ENCODE measurements at places on chromosomes 5 and 9.

- H3K4me3 ChIP-seq: no peak overlapping the region
- DNase-seq: no peak
- no peak overlapping the region for H3K27ac ChIP-seq
These were observed 15.7 kb upstream of the SLC36A1 start for GRCh38 chr5:151431666-151432065.

DNA sequence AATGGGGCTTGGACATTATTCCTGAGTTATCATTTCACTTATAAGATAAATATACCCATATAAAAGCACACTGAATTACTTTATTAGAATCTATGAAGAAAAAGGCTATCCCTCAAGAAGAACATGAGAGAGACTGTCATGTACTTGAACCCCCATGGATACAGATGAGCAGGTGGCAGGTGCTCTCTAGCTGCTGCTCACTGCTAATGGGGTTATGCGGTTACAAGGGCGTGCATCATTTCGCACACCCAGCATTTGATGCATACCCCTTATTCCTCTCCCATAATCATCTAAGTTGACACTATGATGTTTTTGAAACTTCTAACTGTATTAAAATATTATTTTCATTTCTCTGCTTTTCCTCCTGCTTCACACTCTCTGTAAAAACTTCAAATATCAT lies 16.4 kb downstream of the ITK start:
- H3K27ac ChIP-seq: no peak overlapping the region
- H3K4me1 ChIP-seq: no peaks in the 10 kb centered on the region
- DNase-seq: no peak
- H3K27me3 ChIP-seq: no peaks in the 10 kb centered on the region
- H3K4me3 ChIP-seq: no peak overlapping the region
- no peaks in the 10 kb centered on the region for H3K36me3 ChIP-seq

DNA sequence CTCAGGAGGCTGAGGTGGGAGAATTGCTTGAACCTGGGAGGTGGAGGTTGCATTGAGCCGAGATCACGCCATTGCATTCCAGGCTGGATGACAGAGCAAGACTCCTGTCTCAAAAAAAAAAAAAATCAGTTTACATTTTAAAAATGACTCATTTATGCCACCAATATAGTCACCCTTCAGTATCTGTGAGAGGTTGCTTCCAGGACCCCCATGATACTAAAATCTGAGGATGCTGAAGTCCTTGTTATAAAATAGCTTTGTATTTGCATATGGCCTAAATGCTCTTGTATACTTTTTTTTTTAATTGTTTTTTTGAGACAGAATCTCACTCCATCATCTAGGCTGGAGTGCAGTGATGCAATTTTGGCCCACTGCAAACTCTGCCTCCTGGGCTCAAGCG lies 5.8 kb downstream of the OCLN start:
- no peaks in the 10 kb centered on the region for H3K4me1 ChIP-seq
- no peak overlapping the region for H3K4me3 ChIP-seq
- no peaks in the 10 kb centered on the region for H3K36me3 ChIP-seq

DNA sequence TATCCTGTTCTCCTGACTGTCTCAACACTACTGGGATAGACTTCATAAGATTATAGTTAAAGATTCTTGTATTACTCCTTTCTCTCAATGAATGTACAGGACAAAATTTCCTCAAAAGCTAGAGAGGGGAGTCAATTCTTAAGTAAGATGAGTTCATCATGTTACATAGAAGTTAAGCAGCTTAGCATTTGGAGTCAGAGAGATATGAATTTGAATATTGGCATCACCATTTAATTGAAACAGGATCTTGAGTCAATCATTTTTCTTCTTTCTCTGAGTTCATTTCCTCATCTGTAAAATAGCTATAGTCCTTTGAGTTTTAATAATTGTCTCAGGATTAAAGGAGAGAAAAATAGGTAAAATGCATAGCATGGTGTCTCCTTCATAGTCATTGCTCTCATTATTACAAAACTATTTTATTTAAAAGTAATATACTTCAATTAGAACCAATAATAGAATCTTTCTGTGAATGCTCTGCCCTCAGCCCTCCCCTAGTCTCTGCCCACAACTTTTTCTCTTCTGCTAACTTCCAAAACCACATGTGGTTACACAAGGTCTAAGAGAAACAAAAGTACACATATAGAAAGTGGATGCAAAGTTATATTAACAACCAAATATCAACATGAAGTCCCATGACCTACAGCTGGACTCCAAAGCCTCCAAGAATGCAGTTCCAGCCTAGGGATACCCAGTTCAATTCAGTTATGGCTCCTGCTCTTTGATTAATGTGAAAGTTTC lies 265.6 kb downstream of the TLE1 start:
- no peak for DNase-seq
- no peaks in the 10 kb centered on the region for H3K27me3 ChIP-seq
- no peaks in the 10 kb centered on the region for H3K4me1 ChIP-seq
- H3K27ac ChIP-seq: no peak overlapping the region

DNA sequence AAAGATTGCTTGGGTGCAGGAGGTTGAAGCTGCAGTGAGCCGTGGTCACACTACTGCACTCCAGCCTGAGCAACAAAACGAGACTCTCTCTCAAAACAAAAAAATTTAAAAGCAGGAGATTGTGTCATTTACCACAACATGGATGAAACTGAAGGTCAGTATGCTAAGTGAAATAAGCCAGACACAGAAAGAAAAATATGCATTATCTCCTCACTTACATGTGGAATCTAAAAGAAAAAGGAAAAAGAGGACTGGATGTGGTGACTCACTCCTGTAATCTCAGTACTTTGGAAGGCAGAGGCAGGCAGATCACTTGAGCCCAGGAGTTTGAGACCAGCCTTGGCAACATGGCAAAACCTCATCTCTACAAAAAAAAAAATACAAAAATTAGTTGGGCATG lies 146.8 kb upstream of the DAPK1 start:
- H3K27me3 ChIP-seq: no peaks in the 10 kb centered on the region

GRCh38 chr5:129384736-129385135 lies 75.4 kb upstream of the ADAMTS19 start:
- H3K4me1 ChIP-seq: no peaks in the 10 kb centered on the region
- no peaks in the 10 kb centered on the region for H3K36me3 ChIP-seq
- H3K27me3 ChIP-seq: no peaks in the 10 kb centered on the region
- no peak for DNase-seq

GRCh38 chr5:63563008-63563917 lies 399.0 kb downstream of the HTR1A start:
- no peak overlapping the region for H3K4me3 ChIP-seq
- H3K27me3 ChIP-seq: no peaks in the 10 kb centered on the region
- no peaks in the 10 kb centered on the region for H3K36me3 ChIP-seq
- peak; percentile 12 for DNase-seq
- H3K4me1 ChIP-seq: no peaks in the 10 kb centered on the region
- no peak overlapping the region for H3K27ac ChIP-seq

DNA sequence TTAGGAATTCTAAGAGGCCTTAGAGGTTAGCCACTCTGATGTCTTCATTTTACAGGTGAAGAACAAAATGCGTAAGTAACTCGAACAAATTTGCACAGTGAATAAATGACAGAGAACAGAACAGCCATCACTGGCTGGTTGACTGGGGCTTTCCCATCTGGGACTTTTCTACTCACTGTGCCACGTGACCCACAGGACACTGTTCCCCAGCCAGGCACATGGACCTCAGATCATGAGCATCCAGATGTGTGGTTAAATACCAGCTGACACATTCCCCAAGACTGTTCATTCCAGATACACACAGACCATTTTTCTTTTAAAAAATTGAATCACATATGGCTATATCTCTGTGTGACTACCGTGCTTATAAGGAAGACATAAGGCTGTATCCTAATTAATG lies 25.8 kb upstream of the MED10 start:
- no peak overlapping the region for H3K4me3 ChIP-seq
- no peaks in the 10 kb centered on the region for H3K27me3 ChIP-seq
- no peak overlapping the region for H3K27ac ChIP-seq
- no peaks in the 10 kb centered on the region for H3K4me1 ChIP-seq

DNA sequence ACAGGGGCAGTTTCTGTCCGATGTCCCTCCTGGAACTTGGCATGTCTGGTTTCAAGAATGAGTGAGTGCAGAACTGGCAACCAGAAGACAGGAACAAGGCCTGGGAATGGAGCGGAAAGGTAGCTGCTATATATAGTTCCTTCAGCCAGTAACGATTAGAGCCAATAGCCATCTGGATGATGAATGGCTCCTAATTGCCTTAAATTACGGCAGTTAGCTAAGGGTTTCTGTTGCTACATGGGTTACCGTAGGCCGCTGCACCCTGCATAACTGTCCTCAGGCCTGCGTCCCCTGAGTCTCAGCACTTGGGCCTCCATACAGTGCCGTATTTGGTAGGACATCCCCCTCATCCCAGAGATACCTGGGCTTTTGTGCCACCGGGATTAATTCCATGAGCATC lies 29.4 kb downstream of the WWC1 start:
- no peak overlapping the region for H3K4me3 ChIP-seq
- peaks cover 31% of the 10 kb centered on the region for H3K4me1 ChIP-seq
- H3K27me3 ChIP-seq: no peaks in the 10 kb centered on the region
- no peak overlapping the region for H3K27ac ChIP-seq
- no peak for DNase-seq

- H3K4me1 ChIP-seq: no peaks in the 10 kb centered on the region
- H3K4me3 ChIP-seq: no peak overlapping the region
- H3K36me3 ChIP-seq: no peaks in the 10 kb centered on the region
- no peak overlapping the region for H3K27ac ChIP-seq
- H3K27me3 ChIP-seq: no peaks in the 10 kb centered on the region
These were observed 30.9 kb upstream of the CDK20 start for GRCh38 chr9:88005240-88005639.

DNA sequence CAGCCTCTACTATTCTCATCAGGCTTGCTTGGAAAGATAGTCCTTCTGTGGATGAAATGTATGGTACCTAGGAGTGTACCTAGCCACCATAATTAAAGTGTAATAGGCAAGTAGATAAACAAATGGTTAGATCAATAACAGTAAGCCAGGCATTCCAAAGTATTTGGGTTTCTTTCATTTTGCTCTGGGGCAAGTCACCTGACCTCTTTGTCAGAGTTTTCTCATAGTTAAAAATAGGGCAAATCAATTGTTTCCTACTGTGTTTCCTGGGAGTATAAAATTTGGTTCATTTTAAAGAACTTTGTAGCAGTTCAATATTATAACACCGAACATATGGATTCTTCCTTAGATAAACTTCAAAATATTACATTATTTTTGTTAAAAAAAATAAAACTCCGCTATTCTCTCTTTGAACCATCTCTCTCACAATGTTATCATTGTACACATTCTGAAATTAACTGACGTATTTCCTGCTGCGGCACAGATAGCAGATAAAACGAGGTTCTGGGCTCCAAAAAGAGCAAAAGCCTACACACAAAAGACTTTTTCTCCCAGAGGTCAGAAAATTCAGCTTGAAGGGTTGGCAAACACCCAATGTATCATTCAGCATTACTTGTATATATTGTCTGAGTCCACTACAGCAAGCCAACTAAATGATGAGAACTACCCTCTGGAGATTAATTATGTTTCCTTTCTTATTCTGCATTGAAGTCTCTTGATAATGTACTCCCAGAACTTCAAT lies 267.9 kb downstream of the COX7C start:
- H3K4me1 ChIP-seq: no peaks in the 10 kb centered on the region
- H3K36me3 ChIP-seq: no peaks in the 10 kb centered on the region
- H3K4me3 ChIP-seq: no peak overlapping the region
- no peak overlapping the region for H3K27ac ChIP-seq
- no peak for DNase-seq
- H3K27me3 ChIP-seq: no peaks in the 10 kb centered on the region

- no peak for DNase-seq
- H3K4me1 ChIP-seq: no peaks in the 10 kb centered on the region
- H3K27ac ChIP-seq: peak overlapping the region; percentile 79
- no peak overlapping the region for H3K4me3 ChIP-seq
These were observed 18.7 kb downstream of the ERGIC1 start for GRCh38 chr5:172852490-172853354.

- no peak overlapping the region for H3K27ac ChIP-seq
- DNase-seq: no peak
- no peaks in the 10 kb centered on the region for H3K27me3 ChIP-seq
- H3K4me1 ChIP-seq: no peaks in the 10 kb centered on the region
These were observed 1181.0 kb upstream of the DMAC1 start for GRCh38 chr9:8980496-8981013.

- DNase-seq: no peak
- no peak overlapping the region for H3K27ac ChIP-seq
- H3K27me3 ChIP-seq: no peaks in the 10 kb centered on the region
- no peaks in the 10 kb centered on the region for H3K4me1 ChIP-seq
- H3K4me3 ChIP-seq: no peak overlapping the region
- no peaks in the 10 kb centered on the region for H3K36me3 ChIP-seq
These were observed 27.6 kb upstream of the LHFPL2 start for GRCh38 chr5:78675956-78676730.

GRCh38 chr5:36878392-36879082 lies 2.0 kb downstream of the NIPBL start:
- H3K27ac ChIP-seq: peak overlapping the region; percentile 99
- no peaks in the 10 kb centered on the region for H3K27me3 ChIP-seq
- H3K36me3 ChIP-seq: no peaks in the 10 kb centered on the region
- H3K4me1 ChIP-seq: peaks cover 26% of the 10 kb centered on the region

- H3K27me3 ChIP-seq: no peaks in the 10 kb centered on the region
- peaks cover 12% of the 10 kb centered on the region for H3K36me3 ChIP-seq
- peak overlapping the region; percentile 62 for H3K4me3 ChIP-seq
- no peak overlapping the region for H3K27ac ChIP-seq
These were observed 1.0 kb downstream of the RABL6 start for GRCh38 chr9:136808806-136809158.

DNA sequence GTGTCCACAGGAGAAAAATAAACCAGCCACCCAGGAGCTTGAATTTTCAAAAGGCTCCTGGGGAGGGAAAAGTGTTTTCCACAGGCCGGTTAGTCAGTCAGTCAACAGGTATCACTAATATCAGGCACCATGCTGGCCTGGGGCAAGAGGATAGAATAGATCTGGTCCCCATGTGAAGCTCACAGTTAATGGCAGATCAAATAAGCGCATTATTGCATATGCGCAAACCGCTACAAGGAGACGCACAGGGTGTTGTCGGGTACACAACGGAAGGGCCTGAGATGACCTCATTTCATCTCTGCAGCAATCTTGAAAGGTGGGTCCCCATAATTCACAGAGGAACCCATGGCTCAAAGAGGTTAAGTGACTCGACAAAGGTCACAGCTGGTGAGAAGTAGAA lies 260.7 kb downstream of the CRB2 start:
- no peaks in the 10 kb centered on the region for H3K36me3 ChIP-seq
- H3K4me3 ChIP-seq: no peak overlapping the region
- DNase-seq: no peak
- H3K4me1 ChIP-seq: no peaks in the 10 kb centered on the region
